Activated naive CD4-positive, alpha-beta T cell treated with anti-CD3 and anti-CD28 coated beads, Interleukin-2, amount 10 ng/mL, durations not matched to agents 7 days and 5 days (primary cell): ENCODE measurements at places on chromosomes 2 and 18.
A peak's percentile ranks its signal among the peaks of the same experiment; 100 is the strongest.

- H3K4me3 ChIP-seq = no peak overlapping the region
- no peak for DNase-seq
- H3K27me3 ChIP-seq = no peaks in the 10 kb centered on the region
Measured at GRCh38 chr2:97905294-97905693, 90.5 kb downstream of the TMEM131 start.

GRCh38 chr2:168194784-168195522 lies 52.4 kb downstream of the STK39 start:
- no peaks in the 10 kb centered on the region for H3K27me3 ChIP-seq
- H3K4me1 ChIP-seq = peaks cover 63% of the 10 kb centered on the region
- H3K4me3 ChIP-seq = peak overlapping the region; percentile 55
- peak overlapping the region; percentile 94 for H3K27ac ChIP-seq
- H3K36me3 ChIP-seq = peaks cover 7% of the 10 kb centered on the region

GRCh38 chr2:71451705-71452104 lies 1.7 kb upstream of the DYSF start:
- H3K4me3 ChIP-seq = no peak overlapping the region
- no peak overlapping the region for H3K27ac ChIP-seq
- no peak for DNase-seq
- H3K36me3 ChIP-seq = no peaks in the 10 kb centered on the region
- peaks cover 70% of the 10 kb centered on the region for H3K27me3 ChIP-seq

DNA sequence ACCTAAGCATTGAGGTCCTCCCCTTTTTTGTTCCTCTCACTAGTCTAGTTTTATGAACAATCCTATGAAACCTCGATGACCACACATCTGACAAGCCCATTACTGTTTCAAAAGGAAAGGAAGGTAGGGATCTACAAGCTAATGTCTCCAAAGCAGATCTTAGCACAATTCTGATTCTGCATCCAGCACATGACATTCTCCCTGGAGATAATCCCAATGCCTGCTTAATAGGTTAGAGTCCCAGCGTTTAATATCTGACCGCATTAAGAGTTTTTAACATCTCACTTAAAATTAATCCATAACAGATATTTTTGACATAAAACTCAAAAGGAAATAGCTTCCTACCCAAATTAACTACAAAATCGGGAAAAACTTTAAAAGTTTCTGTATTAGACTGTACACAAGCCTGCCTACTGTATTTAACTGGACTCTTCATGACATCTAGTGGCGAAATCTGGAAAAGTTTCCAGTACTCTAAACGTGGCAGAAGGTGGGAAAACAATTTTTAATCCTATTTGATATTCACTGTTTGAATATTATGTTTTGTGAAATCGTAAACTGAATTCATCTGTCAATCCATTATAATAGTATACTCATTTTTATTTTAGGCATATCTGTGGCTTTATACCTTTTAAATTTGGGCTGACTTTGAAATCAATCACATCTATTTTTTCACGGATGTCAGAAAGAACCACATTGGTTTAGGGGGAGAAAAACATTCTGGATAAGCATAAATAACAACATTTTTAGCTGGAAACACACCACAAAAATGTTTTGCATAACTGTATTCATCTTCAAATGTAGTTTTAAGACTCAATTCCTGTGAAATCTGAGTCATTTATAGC lies 62.4 kb downstream of the TXNL1 start:
- no peaks in the 10 kb centered on the region for H3K36me3 ChIP-seq
- peaks cover 7% of the 10 kb centered on the region for H3K27me3 ChIP-seq
- H3K4me3 ChIP-seq = no peak overlapping the region
- no peak for DNase-seq

DNA sequence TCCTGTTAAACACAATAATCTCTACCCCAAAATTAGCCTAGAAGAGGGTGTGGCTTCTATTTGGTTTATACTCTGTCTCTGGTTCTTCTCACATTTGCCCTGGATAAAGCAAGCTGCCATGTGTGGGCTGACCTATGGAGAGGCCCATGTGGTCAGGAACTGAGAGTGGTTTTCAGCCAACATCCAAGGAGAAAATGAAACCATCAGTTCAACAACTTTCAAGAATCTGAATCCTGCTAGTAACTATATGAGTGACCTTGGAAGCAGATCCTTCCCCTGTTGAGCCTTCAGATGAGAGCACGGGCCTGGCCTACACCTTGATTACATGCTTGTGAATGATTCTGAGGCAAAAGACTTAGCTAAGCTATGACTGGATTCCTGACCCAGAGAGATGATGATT lies 11.5 kb upstream of the TRIB2 start:
- H3K27ac ChIP-seq = no peak overlapping the region
- H3K27me3 ChIP-seq = peaks cover 10% of the 10 kb centered on the region
- peaks cover 49% of the 10 kb centered on the region for H3K4me1 ChIP-seq
- no peak overlapping the region for H3K4me3 ChIP-seq
- peaks cover 20% of the 10 kb centered on the region for H3K36me3 ChIP-seq

- peaks cover 46% of the 10 kb centered on the region for H3K36me3 ChIP-seq
- DNase-seq = peak; percentile 46
- H3K4me3 ChIP-seq = peak within 1 kb of the TSS; percentile 82
- H3K27me3 ChIP-seq = no peaks in the 10 kb centered on the region
- H3K4me1 ChIP-seq = peaks cover 76% of the 10 kb centered on the region
Measured at GRCh38 chr2:105744909-105745853, at the start of gene NCK2. TSS of gene NCK2 (plus strand) at chr2:105744912. CDS start at chr2:105855064, 110,152 bp downstream.

DNA sequence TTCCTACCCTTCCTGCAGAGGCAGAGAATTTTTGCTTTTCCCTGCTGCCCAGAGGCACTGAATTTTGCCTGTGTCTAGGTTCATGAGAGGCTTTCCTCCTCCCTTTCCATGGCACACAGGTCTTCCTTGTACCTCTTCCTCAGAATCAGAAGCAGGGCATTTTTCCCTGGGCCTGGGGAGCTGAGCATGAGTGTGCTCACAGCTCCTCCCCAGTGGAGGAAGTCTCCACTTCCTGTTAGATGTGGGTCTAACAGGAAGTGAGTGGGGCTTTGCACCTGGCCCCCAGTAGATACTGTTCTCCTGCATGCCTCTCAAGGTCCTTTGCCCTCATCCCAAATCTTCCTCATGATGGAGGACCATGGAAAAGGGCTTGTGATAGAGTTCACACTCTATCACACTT lies 297.2 kb upstream of the FIGN start:
- no peak overlapping the region for H3K27ac ChIP-seq
- no peaks in the 10 kb centered on the region for H3K4me1 ChIP-seq
- H3K4me3 ChIP-seq = no peak overlapping the region
- H3K36me3 ChIP-seq = no peaks in the 10 kb centered on the region
- H3K27me3 ChIP-seq = no peaks in the 10 kb centered on the region

- H3K4me1 ChIP-seq = peaks cover 3% of the 10 kb centered on the region
- H3K27ac ChIP-seq = no peak overlapping the region
- peaks cover 7% of the 10 kb centered on the region for H3K27me3 ChIP-seq
Measured at GRCh38 chr2:109562421-109562820, 51.3 kb downstream of the SEPTIN10 start.

- H3K4me1 ChIP-seq = no peaks in the 10 kb centered on the region
- no peaks in the 10 kb centered on the region for H3K27me3 ChIP-seq
- peaks cover 6% of the 10 kb centered on the region for H3K36me3 ChIP-seq
Measured at GRCh38 chr2:43491065-43491639, 104.7 kb downstream of the THADA start.
